ENCODE measurements at places on chromosomes 3 and 15.

DNA sequence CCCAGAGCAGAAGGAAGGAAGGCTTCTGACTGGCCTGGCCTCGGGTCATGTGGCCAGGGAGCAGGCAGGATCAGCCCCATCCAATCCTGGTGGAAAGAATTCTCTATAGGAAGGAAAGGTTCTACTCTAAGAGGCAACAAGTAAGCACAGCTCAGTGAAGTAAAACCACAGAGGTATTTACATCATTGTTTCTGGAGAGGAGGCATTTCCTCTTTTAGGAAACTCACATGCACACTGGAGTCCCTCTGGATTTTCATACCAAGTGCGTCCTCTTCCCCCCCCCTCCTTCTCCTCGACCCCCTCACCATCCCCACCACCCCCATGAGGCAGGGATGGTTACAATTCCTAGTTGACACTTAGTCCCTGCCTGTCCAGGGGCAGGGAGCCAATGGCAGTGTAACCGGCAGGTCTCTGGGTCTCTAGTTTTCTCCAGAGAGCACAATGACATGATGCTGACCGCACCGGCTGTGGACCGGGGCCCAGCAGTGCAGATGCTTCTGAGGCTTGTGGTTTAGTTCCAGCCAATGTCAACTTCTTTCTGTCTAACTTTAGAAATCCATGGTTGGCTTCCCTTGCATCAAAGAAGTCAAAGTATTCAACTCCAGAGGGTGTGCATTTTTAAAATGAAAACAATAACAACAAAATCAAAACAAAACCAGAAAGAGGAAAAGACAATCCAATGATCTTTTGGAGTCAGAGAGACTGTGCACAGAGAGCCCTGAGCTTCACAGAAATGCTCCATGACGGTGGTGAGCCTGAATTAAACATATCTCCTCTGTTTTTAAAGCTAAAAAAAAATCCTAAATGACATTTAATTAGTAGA, 230.3 kb upstream of the TLE3 start:
- no peak for DNase-seq

- no peak for DNase-seq
Observed at GRCh38 chr15:63083541-63083940, 38.1 kb upstream of the LACTB start.

DNA sequence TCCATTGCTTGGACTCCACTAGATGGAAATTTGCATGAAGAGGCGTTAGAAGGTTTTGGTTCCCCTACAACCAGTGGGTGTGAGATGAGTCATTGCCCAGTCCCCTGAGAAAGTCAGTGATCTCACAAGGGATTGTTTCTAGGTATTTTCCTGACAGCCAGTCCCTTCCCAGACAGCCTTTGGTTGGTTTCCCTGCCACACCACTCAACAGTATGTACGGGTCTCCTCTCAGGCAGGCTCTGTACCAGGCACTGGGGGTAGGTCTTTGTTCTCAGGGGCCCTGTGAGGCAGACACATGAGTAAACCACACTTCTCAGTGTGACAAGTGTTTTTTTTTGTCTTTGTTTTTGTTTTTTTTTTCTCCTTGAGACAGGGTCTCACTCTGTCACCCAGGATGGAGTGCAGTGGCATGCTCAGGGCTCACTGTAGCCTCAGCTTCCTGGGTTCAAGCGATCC, 4.0 kb downstream of the LAMP3 start:
- DNase-seq, result no peak

DNA sequence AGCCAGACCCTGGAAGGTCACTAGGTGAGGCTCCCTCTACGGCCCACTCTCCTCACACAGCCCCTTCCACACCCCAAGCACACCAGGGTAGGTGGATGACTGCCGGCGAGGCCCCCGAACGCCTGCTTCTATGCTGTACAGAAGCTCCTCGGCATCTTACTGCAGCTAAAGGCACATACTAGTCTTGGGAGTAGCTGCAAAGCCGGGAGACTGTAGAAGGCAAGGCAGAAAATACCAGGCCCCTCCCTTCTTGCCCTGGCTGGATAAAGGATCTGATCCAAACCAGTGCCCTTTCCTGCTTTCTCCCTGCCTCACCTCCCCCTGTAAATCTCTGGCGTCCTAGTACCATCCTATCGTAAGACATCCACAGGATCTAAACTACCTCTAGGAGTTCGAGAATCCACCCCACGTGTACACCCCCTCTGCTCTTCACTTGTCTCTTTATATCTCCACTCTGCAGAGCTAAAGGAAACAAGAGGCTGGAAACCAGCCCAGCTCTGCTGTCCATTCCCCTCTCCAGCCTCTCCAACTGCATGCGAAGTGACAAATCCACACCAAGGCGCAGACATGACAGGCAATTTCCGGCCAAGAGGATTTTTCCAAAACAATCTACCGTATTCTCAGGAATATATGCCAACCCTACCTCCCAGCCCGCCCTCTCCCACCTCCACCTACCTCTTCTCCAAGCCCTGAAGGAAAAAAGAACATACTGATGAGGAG, 11.8 kb downstream of the TNK2 start:
- no peak for DNase-seq

- peak; percentile 85 for DNase-seq
Observed at GRCh38 chr15:78322243-78322642, 17.9 kb upstream of the CRABP1 start.

GRCh38 chr3:118990823-118991560, 43.7 kb downstream of the IGSF11 start:
- no peak for DNase-seq

GRCh38 chr3:10926811-10927521, 65.6 kb upstream of the SLC6A1 start:
- no peak for DNase-seq

GRCh38 chr3:117526470-117527079, 817.0 kb downstream of the TUSC7 start:
- DNase-seq, result no peak

- DNase-seq, result no peak
Observed at GRCh38 chr3:36394176-36394575, 13.9 kb downstream of the STAC start.
